ENCODE measurements at places on chromosomes 11 and 22. TPM values are rescaled to one million over a fixed set of nuclear protein-coding genes. Genes with fewer than 3 reads are reported as not detected.

The CDC42EP1 gene
- 33.4 TPM for total RNA-seq

The ARHGAP42 gene
- total RNA-seq = 32.6 TPM

The PDE3B gene
- total RNA-seq = 35.9 TPM

The HYLS1 gene
- total RNA-seq = 2.7 TPM

DNA sequence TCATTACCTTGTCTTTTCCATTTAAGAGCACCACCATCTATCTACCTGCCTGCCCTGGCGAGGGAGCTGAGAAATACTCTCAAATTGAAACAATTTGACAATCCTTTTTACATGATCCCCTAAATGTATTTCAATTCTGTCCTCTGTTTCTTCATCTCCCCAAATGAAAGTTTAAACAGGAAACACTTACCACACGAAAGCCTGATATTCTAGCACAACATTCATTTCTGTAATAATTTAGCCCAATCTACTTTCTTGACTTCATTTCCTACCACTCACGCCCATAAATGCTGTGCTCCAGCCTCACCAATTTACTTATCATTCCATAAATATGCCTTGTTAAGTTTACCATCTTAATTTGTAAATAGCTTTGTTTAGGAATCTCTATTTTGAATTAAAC lies 89.8 kb upstream of the MS4A8 start:
- DNase-seq = no peak

Measured in ureter (tissue), 1 donor.